ENCODE measurements at places on chromosomes 6 and 20.

DNA sequence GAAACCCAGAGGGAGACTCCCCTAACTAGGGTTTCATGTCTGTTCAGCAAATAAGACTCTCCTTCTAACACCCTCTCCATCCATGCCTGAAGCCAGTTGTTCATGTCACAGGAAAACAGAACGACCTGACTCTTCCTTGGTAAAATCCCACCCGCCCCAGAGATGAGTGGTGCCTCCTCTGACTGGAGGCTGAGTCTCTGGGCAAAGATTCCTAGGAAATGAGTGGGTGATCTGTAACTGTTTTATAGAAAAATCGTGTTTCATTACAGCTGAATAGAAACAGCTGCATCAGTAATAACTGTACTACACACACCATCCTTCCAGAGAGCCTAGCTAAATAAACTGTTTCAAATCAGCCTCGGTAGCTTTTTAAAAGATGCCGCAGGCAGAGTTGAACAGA is 37.4 kb upstream of the MRPS10 start:
- DNase-seq = peak; percentile 33

GRCh38 chr20:20038586-20038985 is 13.7 kb downstream of the CRNKL1 start:
- no peak for DNase-seq

GRCh38 chr20:15058841-15059240 is 721.4 kb upstream of the FLRT3 start:
- no peak for DNase-seq

DNA sequence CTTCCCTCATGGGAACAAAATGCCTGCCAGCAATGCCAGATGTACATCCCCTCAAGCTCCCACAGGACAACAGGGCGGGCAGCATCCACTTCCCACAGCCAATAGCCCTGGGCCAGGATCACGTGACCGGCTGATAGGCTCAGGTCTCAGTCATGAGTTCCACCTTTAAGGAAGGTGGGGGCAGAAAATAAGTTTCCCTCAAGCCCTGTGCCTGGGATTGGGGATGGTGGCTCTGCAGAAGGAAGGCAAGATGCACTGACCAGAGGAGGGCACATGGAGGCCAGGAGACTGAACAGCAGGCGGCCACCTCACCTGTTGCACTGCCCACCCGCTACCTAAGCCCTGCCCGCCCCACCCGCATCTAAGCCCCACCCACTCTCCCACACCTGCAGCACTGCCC is 149.1 kb downstream of the BMP7 start:
- DNase-seq = no peak
